ENCODE measurements at places on chromosomes 3 and 15.

DNA sequence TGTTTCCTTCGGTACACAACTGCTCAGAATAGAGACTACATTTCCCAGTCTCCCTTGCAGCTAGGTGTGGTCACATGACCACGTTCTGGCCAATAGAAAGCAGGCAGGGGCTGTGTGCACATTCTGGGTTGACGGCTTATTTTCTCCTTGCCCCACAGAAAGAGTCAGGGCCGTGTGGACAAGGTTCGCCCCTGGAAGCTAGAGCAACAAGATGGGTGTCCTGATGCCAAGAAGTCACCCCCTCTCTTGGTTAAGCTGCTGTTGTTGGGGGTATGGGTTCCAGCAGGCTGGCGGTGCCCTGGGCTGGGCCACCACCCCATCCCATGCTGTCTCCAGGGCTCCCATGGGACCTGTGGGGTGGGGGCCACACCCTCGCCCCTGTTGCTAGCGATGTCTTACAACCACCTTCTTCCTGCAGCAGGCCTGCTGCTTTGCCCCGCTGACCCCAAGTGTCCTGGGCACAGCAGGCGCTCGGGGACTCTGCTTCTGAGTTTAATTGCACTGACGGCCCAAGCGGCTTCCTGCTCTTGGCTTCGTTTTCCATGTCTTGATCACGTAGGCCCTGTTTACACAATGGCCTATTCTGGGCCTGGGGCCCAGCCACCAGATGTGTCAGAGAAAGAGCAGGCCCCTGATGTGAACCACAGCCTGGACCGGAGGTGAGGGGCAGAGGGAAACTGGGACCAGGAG is 24.9 kb downstream of the ABTB1 start:
- DNase-seq = no peak

DNA sequence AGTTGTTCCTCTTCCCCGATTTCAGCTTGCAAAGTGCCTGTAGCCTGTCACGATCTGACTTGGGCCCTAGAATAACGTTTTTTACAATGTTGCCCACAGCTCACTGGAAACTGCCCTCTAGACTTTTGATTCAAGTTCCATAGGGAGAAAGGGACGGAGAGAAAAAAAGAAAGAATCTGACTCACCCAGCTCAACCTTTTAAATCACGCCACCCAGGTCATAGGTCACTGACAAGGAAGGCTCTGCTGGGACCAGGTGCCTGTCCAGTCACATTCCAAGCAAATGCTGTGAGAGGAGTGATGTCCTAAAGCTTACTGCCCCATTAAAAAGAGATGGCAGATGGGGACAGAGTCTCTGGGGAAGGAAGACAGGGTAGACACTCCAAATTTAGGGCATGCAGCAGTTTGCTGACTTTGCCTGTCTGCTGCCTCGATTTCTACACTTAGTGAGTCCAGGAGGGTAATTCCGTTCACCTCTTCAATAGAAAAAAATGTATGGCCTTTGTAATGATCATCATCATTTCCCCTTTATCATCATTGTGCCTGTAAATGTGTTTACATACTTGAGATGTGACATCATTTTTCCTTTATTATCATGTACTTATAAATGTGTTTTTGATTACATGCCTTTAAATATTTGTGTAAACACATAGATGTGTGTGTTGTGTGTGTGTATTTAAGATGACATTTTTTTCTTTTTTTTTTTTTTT is 8.4 kb upstream of the MYO1E start:
- DNase-seq = no peak

GRCh38 chr3:88032245-88032644 is 26.6 kb downstream of the CGGBP1 start:
- DNase-seq = peak; percentile 0

- DNase-seq = no peak
Observed at GRCh38 chr15:29942143-29942542, 119.9 kb upstream of the TJP1 start.

DNA sequence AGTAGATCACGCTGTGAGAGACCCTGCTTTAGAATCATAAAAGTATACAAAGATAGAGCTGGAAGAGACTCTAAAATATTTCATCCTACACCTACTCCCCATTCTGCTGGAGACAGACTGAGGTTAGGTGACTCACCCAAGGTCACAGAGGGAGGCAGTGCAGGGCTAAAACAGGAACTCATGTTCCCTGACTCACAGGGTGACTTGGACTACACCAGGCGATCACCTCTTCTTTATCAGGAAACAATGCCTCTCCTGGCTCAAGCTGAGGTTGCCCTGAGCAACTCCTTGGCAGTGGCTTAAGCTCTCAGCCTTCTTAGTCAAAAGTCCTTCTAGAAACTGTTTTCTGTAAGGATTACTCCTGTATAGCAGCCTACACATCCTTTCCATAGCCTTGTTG is 26.4 kb upstream of the TNFAIP8L3 start:
- peak; percentile 49 for DNase-seq

DNA sequence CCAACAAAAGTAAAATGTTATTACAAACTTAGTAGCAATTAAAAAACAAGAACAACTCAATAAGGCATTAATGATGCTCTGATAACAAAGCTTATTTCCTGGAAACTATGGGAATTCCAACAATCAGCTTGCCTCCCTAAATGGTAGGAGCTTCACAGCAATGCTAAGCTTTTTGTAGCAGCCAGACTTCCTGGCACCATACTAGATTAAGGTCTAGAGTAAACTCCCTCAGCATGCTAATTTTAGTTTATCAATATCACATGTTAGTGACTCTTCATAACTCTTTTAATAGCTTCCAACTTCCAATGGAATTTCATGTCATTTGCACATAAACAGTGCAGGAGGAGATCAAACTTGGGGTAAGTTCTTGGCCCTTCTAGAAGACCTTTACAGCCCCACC is 782.0 kb downstream of the MCTP2 start:
- DNase-seq = no peak

- no peak for DNase-seq
Observed at GRCh38 chr3:126888186-126888760, 94.6 kb upstream of the PLXNA1 start.

- no peak for DNase-seq
Observed at GRCh38 chr15:87758794-87759418, 497.6 kb downstream of the NTRK3 start.

DNA sequence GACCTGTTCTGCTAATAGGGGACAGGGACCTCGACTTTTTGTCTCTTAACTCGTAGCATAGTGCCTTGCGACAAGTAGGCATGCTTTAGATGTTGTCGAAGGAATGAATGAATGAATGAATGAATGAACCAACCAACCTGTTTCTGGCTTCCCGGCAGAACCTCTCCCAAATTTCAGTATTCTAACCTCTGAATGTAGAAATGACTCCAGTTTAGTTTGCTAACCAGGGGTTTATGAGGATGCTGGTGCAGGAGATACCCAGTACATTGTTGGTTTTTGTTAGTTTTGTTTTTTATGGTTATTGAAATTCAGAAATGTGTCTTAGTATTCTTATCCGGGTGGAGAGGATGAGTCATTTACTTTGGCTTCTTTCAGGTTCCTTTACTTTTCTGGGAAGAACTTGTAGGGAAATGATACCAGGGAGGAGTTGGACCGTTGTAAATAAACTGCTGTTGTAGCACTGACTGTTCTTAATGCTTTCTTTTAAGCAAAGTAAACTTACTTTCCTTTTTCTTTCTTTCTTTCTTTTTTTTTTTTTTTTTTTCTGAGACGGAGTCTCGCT is 29.6 kb upstream of the EHHADH start:
- DNase-seq = no peak

DNA sequence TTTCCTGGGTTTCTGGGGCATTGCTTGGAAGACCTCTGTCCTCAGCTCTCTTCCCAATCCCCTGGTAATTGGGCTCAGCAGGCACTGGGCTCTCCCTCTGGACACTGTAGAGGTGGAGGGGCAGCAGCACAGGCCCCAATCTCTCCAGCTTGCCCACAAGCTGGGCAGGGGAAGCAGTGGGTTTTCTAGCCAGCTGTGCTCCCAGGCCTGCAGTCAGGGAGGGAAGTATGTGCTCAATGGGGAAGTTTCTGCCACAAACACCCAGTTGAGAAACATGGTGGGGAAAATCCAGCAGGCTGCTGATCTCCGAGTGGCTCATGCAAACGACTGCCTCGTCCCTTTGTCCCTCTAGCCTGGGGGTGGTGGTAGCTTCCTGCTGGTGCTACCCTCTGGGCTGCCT is 12.8 kb upstream of the RFT1 start:
- DNase-seq = no peak

GRCh38 chr3:104810896-104811295 is 555.8 kb upstream of the ALCAM start:
- DNase-seq = no peak

DNA sequence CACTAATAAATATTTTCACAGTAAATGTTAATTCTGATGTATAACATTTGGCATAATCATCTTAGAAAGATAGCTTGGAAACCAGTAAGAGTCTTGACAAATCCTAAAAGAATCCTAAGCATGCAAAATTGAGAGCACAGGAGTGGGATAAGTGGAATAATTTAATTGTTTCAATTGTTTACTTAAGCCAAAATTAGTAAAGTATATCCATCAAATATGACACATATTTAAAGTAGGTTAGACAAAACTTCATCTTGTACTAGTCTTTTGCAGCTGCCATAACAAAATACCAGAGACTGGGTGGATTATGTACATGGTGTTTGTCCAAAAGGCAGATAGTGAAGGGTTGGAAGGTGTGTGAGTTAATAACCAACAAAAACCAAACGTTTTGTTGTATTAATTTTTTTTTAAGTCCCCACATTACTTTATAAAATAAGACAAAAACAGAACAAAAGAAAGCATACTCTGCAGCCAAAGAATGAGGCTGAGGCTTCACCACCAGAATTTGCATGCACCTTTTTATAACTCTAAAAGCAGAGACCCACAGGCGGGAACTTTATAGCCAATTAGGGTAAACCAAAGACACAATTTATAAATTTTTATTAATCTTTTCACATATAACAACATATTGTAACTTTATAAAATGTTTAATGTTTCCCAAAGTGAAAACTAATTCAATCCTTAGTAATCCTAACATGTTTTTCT is 41.9 kb upstream of the CD200R1L start:
- DNase-seq = no peak

GRCh38 chr15:38229705-38230310 is 22.8 kb upstream of the SPRED1 start:
- no peak for DNase-seq

GRCh38 chr3:27125821-27126501 is 243.2 kb downstream of the NEK10 start:
- no peak for DNase-seq

- no peak for DNase-seq
Observed at GRCh38 chr15:82172506-82172905, 90.0 kb downstream of the EFL1 start.

GRCh38 chr15:52208306-52208946 is 17.2 kb upstream of the GNB5 start:
- no peak for DNase-seq

GRCh38 chr15:72005483-72005882 is 112.5 kb downstream of the MYO9A start:
- no peak for DNase-seq

DNA sequence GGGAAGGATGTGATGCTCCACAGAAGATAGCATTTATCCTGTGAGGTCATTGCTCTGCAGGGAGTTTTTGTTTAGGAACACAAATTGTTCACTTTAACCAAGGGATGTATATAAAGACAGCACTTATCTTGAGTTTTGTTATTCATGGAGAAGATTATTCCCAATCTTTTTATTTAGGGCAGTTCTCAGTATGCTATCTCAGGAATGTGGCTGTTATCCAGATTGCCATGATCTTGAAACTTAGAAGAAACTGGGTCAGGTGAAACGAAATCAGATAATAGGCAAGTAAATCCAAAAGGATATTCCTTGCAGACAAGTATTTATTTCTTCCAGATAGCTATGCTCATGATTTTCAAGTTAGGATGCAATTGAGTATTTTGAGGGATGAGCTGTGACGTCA is 19.3 kb upstream of the TMEM42 start:
- no peak for DNase-seq

DNA sequence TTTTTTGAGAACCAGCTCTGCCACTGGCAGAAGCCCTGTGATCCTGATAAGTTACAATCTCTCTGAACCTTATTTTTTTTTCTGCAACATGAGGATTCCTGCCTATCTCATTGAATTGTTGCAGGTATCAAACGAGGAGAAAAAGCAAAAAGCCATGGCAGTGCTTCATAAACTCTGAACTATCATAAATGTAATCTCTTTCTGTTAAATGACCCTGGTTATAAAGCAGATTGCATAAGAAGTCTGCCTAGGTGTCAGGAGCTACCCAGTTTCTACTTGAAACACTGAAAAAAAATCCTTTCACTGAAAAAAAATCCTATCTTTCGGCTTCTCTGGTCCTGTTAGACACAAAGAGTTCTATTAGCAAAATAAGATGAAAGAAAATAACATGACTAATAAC is 172.7 kb downstream of the FAM43A start:
- no peak for DNase-seq

- DNase-seq = no peak
Observed at GRCh38 chr3:9809239-9809614, 835 bp upstream of the TTLL3 start.

DNA sequence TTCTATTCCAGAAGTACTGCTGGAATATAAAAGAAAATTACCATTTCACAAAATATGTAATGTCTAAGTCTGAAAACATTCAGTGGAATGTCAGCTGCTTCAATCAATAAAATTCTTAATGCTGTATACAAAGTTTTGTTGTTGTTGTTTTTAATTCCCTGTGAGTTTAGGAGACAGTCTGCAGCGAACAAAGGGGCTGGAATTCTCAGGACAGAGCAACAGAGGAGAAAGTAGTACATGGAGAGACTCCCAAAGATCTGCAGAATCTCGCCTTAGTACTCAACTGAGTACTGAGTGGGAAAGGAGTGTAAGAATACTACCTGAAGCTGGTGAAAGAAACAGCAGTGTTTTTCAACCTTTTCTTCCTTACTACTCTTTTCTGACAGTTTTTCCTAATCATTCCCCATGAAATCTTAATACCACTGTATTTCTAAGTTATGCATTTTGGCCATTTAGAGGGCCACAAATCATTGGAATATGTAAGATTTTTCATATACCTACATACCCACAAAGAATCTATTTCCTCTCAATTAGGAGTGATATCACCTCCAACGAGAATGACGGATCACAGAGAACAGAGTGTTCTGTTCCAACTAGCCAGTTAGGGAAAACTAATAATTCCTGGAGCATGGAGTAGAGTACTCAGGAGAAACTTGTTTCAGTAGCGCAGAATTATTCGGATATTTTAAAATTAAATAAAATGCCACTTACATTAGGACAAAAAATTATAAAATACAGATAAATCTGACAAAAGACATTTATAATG is 16.0 kb downstream of the ANKRD28 start:
- no peak for DNase-seq

DNA sequence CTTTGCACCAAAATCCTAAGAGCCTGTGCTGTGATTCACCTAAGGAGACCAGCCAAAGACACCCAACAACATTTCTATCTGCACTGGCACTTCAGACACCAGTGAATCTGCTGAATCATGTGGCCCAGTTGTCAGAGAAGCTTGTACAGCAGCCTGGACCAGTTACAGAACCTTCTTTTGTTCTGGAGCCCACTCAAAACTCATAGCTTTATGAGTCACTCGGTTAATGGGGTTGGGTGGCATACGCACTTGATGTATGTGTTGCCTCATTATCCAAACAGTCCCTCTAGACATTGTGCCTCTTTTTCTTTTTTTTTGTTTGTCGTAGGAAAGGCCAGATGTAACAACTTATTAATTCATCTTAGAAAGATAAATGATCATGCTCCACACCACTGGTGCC is 25.6 kb upstream of the GOLGA6L2 start:
- no peak for DNase-seq

Data from AG04449 (cell line).